Effector memory CD4-positive, alpha-beta T cell (primary cell): ENCODE measurements at places on chromosomes 1 and 21.

DNA sequence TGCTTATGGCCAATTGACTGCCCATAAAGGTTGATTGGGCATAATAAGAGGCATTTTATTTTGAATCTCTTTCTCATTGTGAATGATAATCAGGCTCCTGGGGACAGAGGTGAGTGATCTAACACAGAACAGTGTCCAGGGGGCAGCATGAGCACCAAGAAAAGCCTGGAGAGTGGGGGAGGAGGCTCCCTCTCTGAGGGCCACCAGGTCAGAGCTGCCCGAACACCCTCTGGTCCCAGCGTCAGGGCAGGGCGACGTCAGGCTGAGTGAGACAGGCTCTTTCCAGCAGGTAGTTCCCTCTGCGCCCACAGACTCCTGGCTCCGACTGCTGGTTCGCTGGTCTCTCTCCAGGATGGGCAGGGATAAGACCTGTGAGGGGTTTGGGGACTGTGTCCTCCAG is 250.2 kb upstream of the C1orf174 start:
- DNase-seq = no peak
- H3K4me3 ChIP-seq = no peak overlapping the region
- no peaks in the 10 kb centered on the region for H3K36me3 ChIP-seq

DNA sequence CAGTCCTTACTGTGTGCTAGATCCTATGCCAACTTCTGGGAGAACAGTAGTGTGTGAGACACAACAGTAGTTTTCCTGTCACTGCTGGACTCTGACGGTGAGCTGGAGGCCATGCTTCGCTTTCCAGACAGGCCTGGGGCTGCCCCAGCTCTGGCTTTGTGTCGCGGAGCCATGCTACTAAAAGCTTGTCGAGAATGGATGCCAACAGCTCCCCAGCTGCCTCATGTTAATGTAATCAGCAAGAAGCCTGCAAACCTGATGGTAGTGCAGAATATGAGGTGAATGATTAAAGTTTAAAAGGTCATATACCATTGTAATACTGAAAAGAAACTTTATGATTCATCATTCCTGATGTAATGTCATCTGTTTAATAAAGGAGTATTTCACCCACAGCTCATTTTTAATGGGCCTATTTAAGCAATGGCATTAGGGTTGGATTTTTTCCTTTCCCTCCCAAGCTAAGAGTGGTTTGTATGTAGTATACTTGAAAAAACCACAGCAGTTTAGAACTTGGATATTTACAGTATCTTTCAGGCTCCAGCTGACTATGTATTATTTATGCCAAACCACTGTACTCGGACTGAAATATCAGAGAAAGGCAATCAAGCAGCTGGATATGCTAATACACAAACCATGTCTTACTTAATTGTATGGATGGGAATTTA is 343.0 kb downstream of the NUF2 start:
- H3K4me1 ChIP-seq = no peaks in the 10 kb centered on the region
- no peak overlapping the region for H3K4me3 ChIP-seq
- no peaks in the 10 kb centered on the region for H3K36me3 ChIP-seq
- H3K27me3 ChIP-seq = no peaks in the 10 kb centered on the region

GRCh38 chr1:59026472-59026948 is 242.7 kb upstream of the JUN start:
- no peak for DNase-seq
- H3K4me3 ChIP-seq = no peak overlapping the region
- H3K27ac ChIP-seq = no peak overlapping the region
- no peaks in the 10 kb centered on the region for H3K4me1 ChIP-seq
- no peaks in the 10 kb centered on the region for H3K27me3 ChIP-seq
- no peaks in the 10 kb centered on the region for H3K36me3 ChIP-seq

DNA sequence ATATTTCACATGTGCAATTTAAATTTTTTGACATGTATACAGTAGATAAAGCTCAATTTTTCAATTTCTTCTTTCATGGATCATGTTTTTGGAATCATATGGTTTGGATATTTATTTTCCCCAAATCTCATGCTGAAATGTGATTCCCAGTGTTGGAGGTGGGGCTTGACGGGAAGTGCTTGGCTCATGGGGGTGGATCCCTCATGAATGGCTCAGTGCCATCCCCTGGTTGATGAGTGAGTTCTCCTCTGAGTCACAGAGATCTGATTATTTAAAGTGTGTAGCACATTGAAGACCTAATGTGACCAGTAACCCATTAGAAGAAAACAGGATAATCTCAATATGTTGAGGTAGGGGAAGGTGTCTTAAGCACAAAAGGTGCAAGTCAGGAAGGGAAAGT is 9.1 kb upstream of the IFI16 start:
- H3K27me3 ChIP-seq = no peaks in the 10 kb centered on the region
- DNase-seq = no peak
- no peaks in the 10 kb centered on the region for H3K36me3 ChIP-seq
- no peak overlapping the region for H3K4me3 ChIP-seq

DNA sequence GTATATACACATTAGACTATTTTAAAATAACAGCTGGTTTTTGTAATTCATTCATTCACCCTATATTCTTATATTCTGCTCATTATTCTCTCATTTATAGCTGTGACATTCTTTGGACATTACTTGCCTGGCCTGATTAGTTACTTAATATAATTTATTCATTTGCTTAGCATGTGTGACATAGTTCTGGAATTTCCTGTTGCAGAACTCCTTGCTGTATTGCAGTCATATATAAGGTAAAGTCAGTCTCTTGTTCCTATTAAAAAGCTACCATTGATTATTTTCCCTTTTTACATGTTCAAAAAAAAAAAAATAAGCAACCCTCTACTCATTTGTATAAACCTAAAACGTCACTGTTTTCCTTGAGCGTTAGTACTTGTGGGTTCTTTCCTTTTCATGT is 23.9 kb downstream of the GNAT2 start:
- DNase-seq = no peak
- no peak overlapping the region for H3K4me3 ChIP-seq
- no peaks in the 10 kb centered on the region for H3K27me3 ChIP-seq
- peaks cover 25% of the 10 kb centered on the region for H3K36me3 ChIP-seq
- no peak overlapping the region for H3K27ac ChIP-seq

DNA sequence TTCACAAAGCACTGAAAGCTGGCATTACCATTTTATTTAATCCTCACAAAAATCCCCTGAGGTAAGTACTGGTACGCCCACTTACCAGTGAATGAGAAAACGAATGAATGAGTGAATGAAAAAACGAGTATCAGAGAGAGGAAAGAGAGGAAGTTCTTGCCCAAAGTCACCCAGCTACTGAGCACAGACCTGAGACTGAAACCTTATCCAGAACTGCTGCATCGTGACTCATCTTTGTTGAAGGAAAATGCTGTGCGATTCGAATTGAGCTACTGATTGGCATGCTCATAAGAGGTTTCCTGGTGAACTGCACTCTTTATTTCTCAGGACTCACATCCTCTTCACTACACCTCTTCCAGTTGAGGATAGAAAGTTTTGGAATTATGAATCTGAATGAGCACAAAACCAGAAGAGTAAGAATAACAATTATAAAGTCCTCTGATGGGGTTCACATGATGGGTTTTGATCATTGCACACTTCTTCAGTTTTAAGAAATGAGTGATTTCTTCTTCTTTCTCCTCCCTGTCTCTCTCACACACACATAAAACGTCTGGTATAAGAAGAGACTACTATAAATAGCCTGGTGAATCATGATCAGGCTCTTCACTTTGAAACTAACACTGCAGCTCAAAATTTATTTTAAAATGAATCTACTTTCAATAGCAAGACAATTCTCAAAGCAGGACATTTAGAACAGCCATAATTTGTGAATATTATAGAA is 32.1 kb downstream of the IL12RB2 start:
- H3K4me3 ChIP-seq = no peak overlapping the region
- no peak overlapping the region for H3K27ac ChIP-seq
- H3K36me3 ChIP-seq = no peaks in the 10 kb centered on the region
- no peaks in the 10 kb centered on the region for H3K4me1 ChIP-seq
- no peak for DNase-seq
- H3K27me3 ChIP-seq = no peaks in the 10 kb centered on the region

- no peak for DNase-seq
- H3K27me3 ChIP-seq = no peaks in the 10 kb centered on the region
- no peaks in the 10 kb centered on the region for H3K4me1 ChIP-seq
- H3K4me3 ChIP-seq = no peak overlapping the region
- H3K36me3 ChIP-seq = no peaks in the 10 kb centered on the region
These were observed 112.6 kb downstream of the GRIK1 start for GRCh38 chr21:29827236-29827635.

GRCh38 chr1:197922070-197922390 is 4.9 kb downstream of the LHX9 start:
- H3K27ac ChIP-seq = no peak overlapping the region
- H3K27me3 ChIP-seq = peaks cover 61% of the 10 kb centered on the region
- H3K36me3 ChIP-seq = no peaks in the 10 kb centered on the region
- peaks cover 30% of the 10 kb centered on the region for H3K4me1 ChIP-seq
- H3K4me3 ChIP-seq = no peak overlapping the region

GRCh38 chr1:97013941-97014340 is 292.4 kb downstream of the PTBP2 start:
- no peak overlapping the region for H3K4me3 ChIP-seq
- no peaks in the 10 kb centered on the region for H3K27me3 ChIP-seq
- no peak for DNase-seq
- H3K4me1 ChIP-seq = no peaks in the 10 kb centered on the region
- H3K36me3 ChIP-seq = no peaks in the 10 kb centered on the region
- no peak overlapping the region for H3K27ac ChIP-seq

DNA sequence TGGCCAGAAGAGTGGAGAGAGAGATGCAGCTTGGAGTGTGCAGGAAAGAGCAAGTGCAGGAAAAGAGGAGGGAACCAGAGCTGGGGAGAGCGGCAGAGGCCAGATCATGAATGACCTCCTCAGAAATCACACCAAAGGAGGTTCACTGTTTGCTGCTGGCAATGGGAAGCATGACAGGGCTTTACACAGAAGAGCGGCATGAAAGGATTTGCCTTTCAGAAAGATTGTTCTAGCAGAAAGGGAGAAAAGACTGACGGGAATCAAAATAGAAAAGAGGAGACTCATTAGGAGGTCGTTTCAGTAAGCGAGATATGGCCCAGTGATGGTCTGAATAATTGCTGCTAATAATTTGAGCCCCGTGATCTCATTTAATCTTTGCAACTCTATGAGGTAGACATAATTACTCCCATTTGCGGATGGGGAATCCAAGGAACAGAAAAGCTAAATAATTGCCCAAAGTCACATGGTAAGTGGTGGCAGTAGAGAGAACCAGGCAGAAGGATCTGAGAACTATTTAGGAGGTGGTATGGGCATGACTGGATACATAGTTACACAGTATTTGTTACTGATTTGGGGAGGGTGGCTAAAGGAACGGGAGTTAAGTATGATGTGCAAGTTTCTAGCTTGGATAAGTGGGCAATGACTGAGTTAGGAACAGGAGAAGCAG is 12.5 kb upstream of the HNRNPR start:
- no peaks in the 10 kb centered on the region for H3K27me3 ChIP-seq
- DNase-seq = no peak
- no peak overlapping the region for H3K4me3 ChIP-seq
- H3K27ac ChIP-seq = no peak overlapping the region

- DNase-seq = no peak
- H3K4me3 ChIP-seq = no peak overlapping the region
- no peaks in the 10 kb centered on the region for H3K27me3 ChIP-seq
- H3K27ac ChIP-seq = no peak overlapping the region
- H3K4me1 ChIP-seq = peaks cover 32% of the 10 kb centered on the region
These were observed 43.8 kb upstream of the LBR start for GRCh38 chr1:225471453-225472301.

- no peak for DNase-seq
- H3K4me3 ChIP-seq = no peak overlapping the region
- no peaks in the 10 kb centered on the region for H3K4me1 ChIP-seq
- no peak overlapping the region for H3K27ac ChIP-seq
These were observed 241.0 kb downstream of the GPATCH2 start for GRCh38 chr1:217389895-217390294.

- no peak overlapping the region for H3K4me3 ChIP-seq
- DNase-seq = no peak
- no peaks in the 10 kb centered on the region for H3K27me3 ChIP-seq
- H3K27ac ChIP-seq = peak overlapping the region; percentile 18
These were observed 12.5 kb upstream of the ATF3 start for GRCh38 chr1:212595787-212596714.

GRCh38 chr1:226494092-226494609 is 54.4 kb upstream of the STUM start:
- H3K36me3 ChIP-seq = no peaks in the 10 kb centered on the region
- no peaks in the 10 kb centered on the region for H3K4me1 ChIP-seq
- H3K27ac ChIP-seq = no peak overlapping the region
- H3K4me3 ChIP-seq = no peak overlapping the region
- H3K27me3 ChIP-seq = no peaks in the 10 kb centered on the region
- no peak for DNase-seq

GRCh38 chr1:204782118-204782700 is 88.5 kb upstream of the NFASC start:
- H3K36me3 ChIP-seq = no peaks in the 10 kb centered on the region
- H3K4me1 ChIP-seq = no peaks in the 10 kb centered on the region
- no peak overlapping the region for H3K27ac ChIP-seq
- H3K27me3 ChIP-seq = no peaks in the 10 kb centered on the region
- no peak for DNase-seq
- H3K4me3 ChIP-seq = no peak overlapping the region

GRCh38 chr1:67717876-67718275 is 32.9 kb downstream of the GADD45A start:
- no peak overlapping the region for H3K4me3 ChIP-seq
- H3K36me3 ChIP-seq = no peaks in the 10 kb centered on the region
- H3K4me1 ChIP-seq = no peaks in the 10 kb centered on the region
- no peak overlapping the region for H3K27ac ChIP-seq
- no peak for DNase-seq
- no peaks in the 10 kb centered on the region for H3K27me3 ChIP-seq

DNA sequence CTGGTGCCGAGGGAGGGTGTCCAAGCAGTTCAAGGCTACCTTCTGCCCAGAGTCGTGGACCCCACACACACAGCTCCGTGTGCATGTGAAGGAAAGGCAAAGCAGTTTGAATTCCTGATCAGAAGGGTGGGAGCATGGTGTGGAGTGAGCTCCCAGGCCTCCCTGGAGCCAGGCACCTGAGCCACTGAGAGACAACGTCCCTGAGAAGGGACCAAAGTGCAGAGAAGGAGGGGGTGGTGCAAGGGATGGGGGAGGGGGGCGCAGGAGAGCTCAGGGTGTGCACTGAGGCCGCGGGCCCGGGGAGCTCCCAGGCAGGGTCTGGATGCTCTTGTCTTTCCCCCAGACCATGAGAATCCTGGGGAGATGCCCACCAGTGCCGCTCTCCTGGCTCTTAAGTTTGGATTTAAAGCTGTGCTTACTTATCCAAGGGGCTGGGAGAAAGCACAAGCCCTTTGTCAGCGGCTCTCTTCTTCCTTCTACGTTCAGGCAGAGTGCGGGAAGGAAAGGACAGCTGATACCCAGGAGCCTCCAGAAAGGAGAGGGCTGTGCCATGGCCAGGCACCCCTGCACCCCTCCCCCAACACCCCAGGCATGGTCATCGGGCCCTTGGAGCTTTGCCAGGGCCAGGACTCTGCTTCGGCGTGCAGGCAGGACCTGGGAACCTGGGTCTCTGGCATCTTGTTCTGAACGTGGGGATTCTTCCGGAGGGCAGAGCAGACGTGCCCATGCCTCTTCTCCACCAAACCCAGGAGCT is 24.1 kb downstream of the ACTA1 start:
- H3K27me3 ChIP-seq = peaks cover 24% of the 10 kb centered on the region
- peaks cover 11% of the 10 kb centered on the region for H3K4me1 ChIP-seq
- no peaks in the 10 kb centered on the region for H3K36me3 ChIP-seq
- H3K4me3 ChIP-seq = no peak overlapping the region
